T47D (cell line): ENCODE measurements at places on chromosomes 16 and 17.

- DNase-seq: no peak
These were observed 37.4 kb downstream of the PSME3IP1 start for GRCh38 chr16:57148481-57148880.

- DNase-seq: no peak
These were observed 103.8 kb downstream of the HAPSTR1 start for GRCh38 chr16:9195287-9195686.

DNA sequence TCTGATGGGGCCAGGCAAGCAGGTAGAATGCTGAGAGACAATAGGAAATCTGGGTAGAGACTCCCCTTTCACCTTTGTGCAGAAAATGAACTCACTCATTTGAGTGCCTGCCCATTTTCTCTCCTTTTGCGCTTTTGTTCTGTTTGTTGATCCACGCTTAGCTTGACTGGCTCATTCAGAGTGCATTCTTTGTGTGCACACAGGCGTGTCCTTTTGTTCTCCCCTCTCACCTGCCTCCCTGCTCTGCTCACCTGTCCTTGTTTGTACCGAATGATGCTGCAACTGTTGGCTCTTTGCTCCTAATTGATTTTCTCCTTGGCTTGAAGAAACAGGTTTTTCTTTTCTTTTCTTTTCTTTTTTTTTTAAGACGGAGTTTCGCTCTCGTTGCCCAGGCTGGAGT, 15.8 kb downstream of the PGS1 start:
- DNase-seq: no peak

GRCh38 chr17:75898791-75899190, 2.0 kb upstream of the TRIM65 start:
- DNase-seq: no peak

DNA sequence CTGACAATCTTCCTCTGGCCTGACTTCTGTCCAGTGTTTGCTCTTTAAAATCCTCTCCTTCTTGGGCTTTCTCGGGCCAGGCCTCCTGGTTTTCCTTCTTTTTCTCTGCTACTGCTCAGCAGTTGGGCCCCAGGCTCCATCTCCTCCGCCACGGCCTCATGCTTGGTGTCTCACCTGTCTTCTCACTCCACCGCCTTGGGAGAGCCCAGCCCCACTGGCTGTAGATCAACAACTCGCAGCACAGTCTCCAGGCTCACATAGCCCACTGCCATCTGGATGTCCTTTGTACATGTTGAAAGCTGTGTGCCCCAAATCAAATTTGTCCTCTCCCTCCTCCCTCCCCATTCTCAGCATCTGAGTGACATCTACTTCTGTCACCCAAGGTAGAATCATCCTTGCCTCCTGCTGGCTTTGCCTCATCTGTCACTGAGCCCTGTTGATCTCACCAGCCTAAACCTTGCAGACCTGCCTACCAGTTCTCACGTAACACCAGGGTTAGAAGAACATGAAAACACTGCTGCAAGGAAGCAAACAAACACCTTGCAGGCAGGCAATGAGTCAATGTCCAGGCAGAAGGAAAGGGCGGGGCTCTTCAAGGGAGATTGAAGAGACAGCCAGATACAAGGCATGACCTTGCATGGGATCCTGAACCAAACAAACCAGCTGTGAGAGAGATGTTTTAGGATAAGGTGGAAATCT, 103.2 kb upstream of the SMURF2 start:
- DNase-seq: no peak

DNA sequence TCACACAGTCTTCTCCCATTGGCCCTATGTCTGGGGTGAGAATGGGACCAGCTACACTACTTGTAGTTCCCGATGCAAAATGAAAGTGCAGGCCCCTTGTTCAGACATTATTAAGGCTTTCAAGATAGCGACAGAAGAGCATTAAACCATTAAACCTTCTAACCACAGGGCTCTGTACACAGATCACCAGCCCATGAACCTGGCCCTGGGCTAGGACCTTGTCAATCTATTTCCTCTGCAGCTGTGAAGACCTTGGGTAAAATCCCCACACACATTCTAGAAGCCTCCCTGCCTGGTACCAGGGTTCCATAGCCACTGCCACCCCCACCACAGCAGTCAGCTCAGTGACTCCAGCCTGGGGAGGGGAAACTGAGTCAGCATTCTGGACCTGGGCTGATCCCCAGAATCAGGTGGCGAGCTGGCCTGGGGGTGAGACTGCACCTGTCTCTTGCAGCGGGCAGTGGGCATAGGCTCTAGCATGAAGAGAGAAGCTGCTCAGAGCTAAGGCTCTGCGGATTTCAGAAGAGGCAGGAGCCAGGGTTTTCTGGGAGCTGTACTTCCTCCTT, 119.7 kb upstream of the LHX1 start:
- no peak for DNase-seq

DNA sequence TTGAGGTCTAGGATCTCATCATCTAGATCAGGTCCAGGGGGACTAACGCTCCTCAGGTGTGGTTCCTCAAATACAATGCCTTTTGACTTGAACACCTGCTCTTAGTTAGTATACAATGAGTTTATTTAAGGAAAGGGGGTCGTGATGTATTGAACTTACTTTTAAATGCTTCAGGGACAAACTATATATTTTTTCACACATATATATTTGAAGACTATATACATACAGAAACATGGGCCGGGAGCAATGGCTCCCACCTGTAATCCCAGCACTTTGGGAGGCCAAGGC, 11.5 kb upstream of the USP32 start:
- no peak for DNase-seq

- no peak for DNase-seq
These were observed 270.6 kb downstream of the MAF start for GRCh38 chr16:79329967-79330366.

GRCh38 chr17:2770129-2770528, 20.7 kb upstream of the CCDC92B start:
- DNase-seq: no peak

DNA sequence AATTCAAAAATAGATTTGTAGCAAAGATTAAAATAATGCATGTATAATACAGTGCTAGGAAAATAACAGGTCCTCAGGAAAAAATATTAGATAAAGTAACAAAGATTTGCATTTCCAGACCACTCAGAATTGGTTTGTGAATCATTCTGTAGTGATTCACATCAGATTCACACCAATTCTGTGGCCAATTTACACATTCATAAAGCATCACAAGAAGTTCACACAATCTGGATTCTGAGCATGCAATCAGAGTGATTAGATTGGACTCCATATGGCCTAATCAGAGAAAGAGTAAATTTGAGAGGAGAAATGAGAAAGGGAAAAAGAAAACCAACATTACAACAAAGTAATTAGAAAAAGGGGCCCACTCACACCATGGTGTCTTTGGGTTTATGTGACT, 36.0 kb upstream of the SLC47A1 start:
- DNase-seq: no peak

- DNase-seq: no peak
These were observed 12.4 kb downstream of the MRPL58 start for GRCh38 chr17:75024686-75025397.

DNA sequence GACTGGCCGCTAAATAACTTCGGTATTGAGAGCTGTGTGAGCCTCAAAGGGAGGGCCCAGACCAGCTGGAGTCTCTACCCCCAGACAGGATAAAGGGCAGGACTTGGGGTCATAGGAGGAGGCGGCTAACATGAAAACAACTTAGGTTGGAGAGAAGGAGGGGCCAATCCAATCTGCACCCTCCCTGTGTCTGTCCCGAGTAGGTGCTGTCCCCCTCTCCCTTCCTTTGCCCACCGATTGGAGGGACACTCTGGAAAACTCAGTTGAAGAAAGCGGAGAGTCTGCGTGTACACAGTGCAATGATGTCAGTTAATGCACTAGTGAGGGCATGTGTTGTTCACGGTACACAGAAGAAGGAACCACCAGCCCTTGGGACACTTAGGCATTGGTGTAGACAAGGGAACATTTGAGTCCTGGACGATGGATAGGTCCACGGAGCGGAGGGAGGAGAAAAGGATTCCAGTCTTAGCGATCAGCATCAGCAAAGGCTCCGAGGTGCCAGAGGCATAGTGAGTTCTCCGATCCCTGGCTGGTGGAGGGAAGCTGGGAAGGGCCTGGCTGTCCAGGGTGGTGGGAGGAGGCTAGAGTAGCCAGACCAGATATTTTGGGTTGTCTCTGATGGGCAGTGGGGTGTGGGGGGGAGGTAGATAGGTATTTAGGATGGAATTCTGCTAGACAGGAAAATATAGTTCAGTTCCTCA, 761 bp downstream of the NOL3 start:
- no peak for DNase-seq

GRCh38 chr17:45948881-45949624, 50.0 kb upstream of the STH start:
- DNase-seq: peak; percentile 64

- peak; percentile 36 for DNase-seq
These were observed 10.1 kb downstream of the KRT33A start for GRCh38 chr17:41340494-41340893.

- no peak for DNase-seq
These were observed 43.1 kb downstream of the CDH8 start for GRCh38 chr16:61993108-61993507.

DNA sequence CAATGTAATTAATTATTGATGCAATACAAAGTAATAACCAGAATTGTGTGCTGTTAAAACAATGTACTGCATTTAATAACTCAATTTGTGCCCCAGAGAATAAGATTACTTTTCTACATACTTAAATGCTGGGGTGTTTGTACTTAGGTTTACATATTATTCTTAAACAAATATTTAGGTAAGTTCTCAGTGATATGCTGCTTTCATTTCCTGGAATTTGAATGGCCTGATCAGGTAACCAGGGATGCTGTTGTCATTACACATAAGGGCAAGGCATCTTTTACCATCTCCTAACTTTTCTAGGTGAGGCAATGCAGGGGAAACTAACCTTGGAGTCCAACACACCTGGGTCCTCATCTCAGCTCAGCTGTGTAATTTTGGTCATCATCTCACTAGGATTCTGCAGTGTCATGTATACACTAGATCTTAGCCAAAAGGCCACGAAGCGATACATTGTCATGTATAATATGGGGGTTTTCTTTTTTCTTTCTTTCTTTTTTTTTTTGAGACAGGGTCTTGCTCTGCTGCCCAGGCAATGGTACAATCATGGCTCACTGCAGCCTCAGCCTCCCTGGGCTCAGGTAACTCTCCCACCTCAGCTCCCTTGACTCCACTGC, 45.2 kb downstream of the MYO1D start:
- DNase-seq: no peak

GRCh38 chr17:35715416-35715815, 16.0 kb upstream of the RASL10B start:
- DNase-seq: no peak
